Fibroblast of mammary gland (primary cell): ENCODE measurements at places on chromosomes 7 and 10.
A peak's percentile ranks its signal among the peaks of the same experiment; 100 is the strongest.

DNA sequence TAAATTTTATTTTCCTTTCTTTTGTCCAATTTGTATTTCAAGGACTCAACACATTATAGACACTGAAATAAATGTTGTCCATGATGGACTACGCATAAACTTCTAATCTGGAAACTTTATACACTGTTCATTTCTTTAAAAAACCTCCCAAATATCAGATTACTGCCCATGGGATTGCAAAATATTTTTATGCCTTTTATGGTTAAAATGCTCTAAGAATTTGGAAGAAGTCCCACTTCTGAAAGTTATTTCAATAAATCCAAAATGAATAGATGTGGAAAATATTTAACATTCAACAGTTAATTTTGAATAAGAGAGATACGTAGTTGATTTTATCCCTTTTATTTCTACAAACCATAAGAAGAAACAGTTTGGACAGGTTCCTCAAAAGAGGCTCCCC, 46.1 kb downstream of the CABCOCO1 start:
- peak; percentile 10 for DNase-seq

- peak; percentile 41 for DNase-seq
Measured at GRCh38 chr10:125159932-125160855, at the start of gene CTBP2. TSS of gene CTBP2 (minus strand) at chr10:125160563.

GRCh38 chr7:15334536-15335263, 227.1 kb downstream of the AGMO start:
- DNase-seq = peak; percentile 4

DNA sequence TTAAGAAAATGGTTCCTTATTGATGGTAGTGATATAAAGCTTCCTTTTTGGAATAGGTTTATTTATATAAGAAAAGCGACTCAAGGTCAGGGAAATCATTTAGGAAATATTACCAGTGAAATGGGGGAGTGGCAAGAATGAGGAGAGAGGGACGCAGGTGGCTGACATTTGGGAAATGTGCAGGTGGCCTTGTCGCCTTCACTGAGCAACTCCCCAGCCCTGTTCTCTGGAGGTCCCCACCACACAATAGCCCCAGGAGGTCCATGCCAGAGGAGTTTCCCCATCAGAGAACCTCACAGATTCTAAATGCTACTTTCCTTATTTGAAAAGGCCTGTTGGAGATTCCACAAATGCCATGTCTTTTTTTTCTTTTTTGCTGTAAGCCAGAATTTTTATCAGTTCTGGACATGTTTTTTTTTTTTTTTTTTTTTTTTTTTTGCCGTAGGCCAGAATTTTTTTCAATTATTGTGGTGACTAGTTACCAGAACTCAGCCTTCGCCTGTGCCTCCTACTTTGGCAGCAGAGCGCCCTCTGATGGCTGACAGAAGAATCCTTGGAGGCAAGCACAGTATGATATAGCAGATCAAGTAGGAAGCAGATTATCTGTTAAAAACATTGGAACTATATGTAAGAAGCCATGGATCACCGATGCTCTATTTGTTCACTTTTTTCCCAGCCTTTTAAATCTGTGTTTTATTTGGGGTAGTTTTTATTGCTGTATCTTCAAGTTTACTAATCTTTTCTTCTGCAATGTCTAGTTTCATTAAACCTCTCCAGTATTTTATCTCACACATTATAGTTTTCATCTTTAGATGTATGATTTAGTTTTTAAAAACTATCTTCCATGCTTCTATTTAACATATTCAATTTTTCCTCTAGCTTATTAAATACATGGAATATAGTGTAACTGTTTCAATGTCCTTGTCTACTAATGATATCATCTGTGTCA, 18.6 kb downstream of the OPALIN start:
- DNase-seq = peak; percentile 67

DNA sequence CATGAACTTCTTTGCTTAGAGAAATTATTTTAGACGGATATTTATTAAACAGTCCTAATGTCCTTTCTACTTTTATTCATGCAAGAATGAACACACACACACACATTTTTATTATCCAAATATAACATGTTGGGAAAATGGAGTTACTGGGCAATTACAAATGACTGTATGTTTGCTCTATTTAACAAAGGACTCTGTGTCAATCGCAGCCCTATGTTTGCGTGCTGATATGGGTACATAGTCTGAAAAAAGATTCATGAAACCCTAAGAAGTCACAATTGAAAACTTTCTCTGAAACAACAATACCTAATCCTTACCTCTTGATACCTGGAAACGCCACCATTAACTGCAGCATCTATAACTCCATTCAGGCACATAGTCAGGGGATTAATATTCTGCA, 184.7 kb upstream of the IMMP2L start:
- no peak for DNase-seq

- no peak for DNase-seq
Measured at GRCh38 chr7:45391618-45392451, 182.3 kb upstream of the ADCY1 start.
